ENCODE measurements at places on chromosomes 13 and 19. TPM values are rescaled to one million over a fixed set of nuclear protein-coding genes. Genes with fewer than 3 reads are reported as not detected.

Gene S1PR2
- 1.3 TPM for total RNA-seq

Gene LCP1
- total RNA-seq = 0.53 TPM

- DNase-seq = no peak
These were observed 329.7 kb downstream of the UQCRFS1 start for GRCh38 chr19:28883241-28883693.

- no peak for DNase-seq
These were observed 2.3 kb downstream of the DHRS12 start for GRCh38 chr13:51801631-51802099.

DNA sequence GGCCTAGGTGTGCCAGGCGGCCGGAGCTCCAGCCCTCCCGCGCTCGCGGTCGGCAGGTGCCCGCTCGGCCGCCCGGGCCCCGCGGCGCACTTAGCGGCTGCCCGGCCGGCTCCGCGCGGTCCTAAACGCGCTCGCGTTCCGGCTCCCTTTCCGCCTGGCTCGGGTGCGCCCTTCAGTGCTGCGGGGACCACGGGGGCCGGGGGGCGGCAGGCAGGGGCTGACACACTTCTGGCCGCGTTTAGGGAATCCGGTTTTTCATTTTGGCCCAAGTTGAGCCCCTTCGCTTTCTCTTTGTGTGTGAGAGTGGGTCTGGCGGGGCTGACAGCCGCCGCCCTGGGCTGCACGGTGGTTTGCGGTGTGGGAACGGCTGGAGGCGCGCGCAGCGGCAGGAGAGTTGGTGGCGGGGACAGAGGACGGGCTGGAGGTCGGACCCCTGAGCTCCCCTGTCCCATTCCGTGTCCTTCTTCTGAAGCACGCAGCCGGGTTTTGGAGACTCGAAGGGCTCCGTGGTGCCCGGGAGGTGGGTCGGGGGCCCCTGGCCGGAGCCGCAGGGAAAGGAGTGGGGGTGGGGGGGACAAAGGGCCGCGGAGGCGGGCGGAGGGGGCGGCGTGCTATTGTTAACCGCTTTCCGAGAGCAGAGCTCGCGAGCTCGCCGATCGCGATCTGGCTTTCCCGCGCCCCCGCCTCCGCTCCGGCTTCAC, 3.1 kb downstream of the FGF9 start:
- DNase-seq = no peak

GRCh38 chr19:43380771-43381386, 27.4 kb downstream of the CD177 start:
- peak; percentile 26 for DNase-seq

DNA sequence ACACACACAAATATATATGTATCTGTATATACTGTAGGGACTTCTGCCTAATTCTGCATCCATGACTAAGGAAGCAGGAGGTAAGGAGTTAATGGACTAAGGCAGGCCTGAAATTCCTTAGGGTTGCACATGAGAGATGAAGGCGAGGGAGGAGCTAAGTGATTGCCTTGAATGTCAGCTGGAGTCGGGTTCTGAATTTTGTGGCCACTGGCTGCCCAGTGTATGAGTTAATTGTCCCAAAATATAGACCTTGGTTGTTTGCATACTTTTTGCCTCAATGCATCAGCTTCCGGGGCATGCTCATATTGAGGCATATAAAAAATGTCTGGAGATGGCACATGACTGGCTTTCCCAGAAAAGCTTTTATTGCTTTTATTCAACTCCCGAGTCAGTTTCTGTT, 245.5 kb downstream of the TDRD3 start:
- DNase-seq = no peak

DNA sequence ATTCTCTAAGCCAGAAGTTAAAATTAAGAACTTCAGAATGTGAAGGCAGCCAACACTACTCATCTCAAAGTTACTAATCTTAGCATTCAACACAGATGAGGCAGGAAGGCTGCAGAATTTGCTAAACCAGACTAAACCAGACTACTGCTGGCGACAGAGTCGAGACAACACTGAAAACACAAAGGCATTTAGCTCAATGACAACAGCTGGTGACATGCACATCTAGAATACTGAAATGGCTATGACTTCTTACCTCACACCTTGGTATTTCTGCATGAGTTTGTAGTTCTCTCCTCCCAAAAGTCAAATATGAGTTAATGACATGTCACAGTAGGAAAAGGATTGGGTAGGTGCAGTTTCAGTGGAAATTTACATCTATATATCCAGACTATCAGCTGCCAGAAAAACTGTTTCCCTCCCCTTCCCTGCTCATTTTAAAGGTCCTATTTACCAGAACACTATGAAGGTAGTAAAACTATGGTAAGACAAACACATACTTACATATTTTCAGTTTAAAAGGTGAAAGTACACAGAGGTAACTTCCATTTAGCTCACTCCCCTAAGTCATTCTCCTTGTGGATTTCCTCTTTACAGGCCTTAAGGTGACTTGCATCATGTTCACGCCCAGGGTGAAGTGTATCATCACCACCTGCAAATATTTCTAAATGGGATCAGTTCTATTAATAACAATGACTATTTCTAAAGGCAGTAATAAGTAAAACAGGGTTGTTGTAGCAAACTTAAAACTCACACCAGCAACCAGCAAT, 21.4 kb downstream of the FOXO1 start:
- DNase-seq = peak; percentile 82

- peak; percentile 47 for DNase-seq
These were observed 19.6 kb downstream of the CELF5 start for GRCh38 chr19:3243819-3244700.

GRCh38 chr19:41886761-41887710, 4.1 kb downstream of the ARHGEF1 start:
- DNase-seq = peak; percentile 52
